ENCODE measurements at places on chromosomes 1 and 21.

- DNase-seq: no peak
These were observed 417.2 kb upstream of the KAZN start for GRCh38 chr1:14181191-14181795.

DNA sequence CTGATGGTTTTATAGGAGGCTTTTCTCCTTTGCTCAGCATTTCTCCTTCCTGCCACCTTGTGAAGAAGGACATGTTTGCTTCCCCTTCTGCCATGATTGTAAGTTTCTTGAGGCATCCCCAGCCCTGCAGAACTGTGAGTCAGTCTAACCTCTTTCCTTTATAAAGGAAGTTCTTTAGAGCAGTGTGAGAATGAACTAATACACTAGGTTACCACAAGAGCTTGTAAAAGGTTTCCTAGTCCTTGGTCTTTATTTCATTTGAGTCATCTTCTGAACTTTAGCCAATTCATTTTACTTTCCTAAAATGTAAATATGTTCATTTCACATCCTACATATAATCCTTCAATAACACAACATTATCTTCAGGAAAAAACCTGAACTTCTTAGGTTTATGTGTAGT, 365.3 kb downstream of the HHIPL2 start:
- DNase-seq: no peak

DNA sequence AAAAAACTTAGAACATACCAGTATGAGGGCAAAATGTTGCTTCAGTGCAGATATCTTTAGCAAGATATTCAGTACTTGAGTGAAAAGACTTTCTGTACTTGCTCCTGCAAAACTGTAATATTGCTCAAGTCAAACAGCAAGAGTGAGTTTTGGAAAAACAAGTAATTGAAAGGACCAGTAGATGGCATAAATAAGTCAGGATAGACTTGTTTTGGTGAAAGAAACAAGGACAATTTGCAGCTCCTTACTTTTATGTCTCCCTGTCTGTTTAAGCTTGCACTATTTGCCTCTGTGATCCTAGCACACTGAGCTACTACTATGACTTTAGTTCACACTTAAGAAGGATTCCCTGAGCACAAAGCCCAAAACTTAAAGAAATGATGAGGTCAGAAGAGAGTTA, 39.1 kb downstream of the IFI44 start:
- DNase-seq: peak; percentile 79

GRCh38 chr21:29130270-29130969, at the start of gene MAP3K7CL:
Gene MAP3K7CL (plus strand): TSS chr21:29130644. CDS start chr21:29133345, 2,701 bp downstream.
- DNase-seq: peak; percentile 100

- DNase-seq: no peak
These were observed 3.9 kb downstream of the SPEN start for GRCh38 chr1:15851210-15852035.

DNA sequence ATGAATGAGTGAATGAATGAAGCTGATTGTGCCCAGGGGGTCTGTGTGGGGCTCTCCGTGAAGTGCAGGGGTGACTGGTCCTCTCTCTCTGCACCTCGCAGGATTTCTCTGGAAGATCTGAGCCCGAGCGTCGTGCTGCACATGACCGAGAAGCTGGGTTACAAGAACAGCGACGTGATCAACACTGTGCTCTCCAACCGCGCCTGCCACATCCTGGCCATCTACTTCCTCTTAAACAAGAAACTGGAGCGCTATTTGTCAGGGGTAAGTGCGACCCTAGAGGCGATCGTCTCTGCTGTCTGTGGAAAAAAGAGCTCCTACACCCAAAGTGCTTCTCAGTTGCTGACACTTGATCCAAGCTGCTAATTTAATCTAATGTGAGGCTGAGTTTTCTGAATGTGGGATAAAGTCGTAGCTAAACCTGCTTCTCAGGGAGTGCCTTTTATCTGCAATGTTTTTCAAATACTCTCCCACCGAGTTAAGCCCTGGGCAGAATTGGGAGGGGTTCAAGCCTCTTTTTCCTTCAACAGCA, 101.7 kb downstream of the HUNK start:
- DNase-seq: no peak

- DNase-seq: no peak
These were observed 101.6 kb upstream of the BACE2 start for GRCh38 chr21:41066086-41066938.

GRCh38 chr21:24255591-24255990, 1351.7 kb downstream of the MRPL39 start:
- DNase-seq: no peak

GRCh38 chr21:38380481-38381137, 117.7 kb downstream of the ERG start:
- DNase-seq: no peak

- peak; percentile 89 for DNase-seq
These were observed 76.5 kb upstream of the MAP10 start for GRCh38 chr1:232728507-232729263.

DNA sequence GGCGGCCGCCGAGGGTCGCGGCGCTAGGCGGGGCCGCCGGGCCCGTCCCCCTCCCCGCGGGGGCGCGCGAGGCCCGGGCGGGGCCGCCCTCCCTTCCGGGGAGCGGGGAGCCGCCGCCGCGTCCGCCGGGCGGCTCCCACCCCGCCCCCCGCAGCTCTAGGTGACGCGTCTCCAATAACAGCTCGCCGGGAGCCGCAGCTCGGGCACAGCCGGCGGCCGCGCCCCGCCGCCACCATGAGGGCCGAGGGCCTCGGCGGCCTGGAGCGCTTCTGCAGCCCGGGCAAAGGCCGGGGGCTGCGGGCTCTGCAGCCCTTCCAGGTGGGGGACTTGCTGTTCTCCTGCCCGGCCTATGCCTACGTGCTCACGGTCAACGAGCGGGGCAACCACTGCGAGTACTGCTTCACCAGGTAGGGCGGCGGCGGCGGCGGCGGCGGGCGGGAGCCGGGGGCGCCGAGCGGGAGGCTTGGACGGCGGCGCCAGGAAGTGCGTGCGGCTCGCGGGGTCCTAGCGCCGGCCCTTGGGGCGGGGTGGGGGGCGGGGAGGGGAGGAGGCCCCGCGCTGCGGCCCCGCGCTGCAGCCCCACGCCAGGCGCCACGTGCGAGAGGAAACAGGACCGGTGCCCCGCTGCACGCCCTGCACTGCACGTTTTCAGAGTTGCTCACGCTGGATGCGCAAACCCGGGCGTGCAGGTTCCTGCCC, at the start of gene SMYD2:
Gene SMYD2 (plus strand): TSS at position 139 of the 699 bp plus-strand sequence. CDS start 96 bp downstream, at position 235.
- DNase-seq: peak; percentile 51

- DNase-seq: no peak
These were observed 120.5 kb upstream of the WNT4 start for GRCh38 chr1:22263359-22263758.

GRCh38 chr1:23367451-23367790, 2.2 kb downstream of the ZNF436 start:
- DNase-seq: no peak

DNA sequence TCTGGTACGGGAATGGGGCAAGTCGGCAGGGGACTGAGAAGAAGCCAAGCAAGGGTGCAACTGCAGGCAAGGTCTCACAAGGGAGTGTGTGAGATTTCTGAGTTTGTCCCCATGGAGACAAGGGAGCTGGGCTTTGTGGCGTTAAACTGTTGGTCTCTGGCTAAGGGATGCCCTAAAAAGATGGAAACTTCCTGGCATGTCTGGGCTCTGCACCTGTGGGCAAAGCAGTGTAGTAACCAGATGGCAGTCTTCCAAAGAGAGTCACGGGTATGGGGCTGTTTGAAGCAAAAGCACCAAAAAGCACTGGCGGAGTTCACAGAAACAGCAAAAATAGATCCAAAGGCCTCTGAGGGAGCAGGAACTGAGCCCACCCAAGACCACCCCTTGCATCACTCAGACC, 104.8 kb upstream of the SLC44A3 start:
- DNase-seq: no peak

- no peak for DNase-seq
These were observed 17.5 kb upstream of the PDIK1L start for GRCh38 chr1:26094076-26094669.

GRCh38 chr1:217495249-217495648, 135.6 kb downstream of the GPATCH2 start:
- no peak for DNase-seq

DNA sequence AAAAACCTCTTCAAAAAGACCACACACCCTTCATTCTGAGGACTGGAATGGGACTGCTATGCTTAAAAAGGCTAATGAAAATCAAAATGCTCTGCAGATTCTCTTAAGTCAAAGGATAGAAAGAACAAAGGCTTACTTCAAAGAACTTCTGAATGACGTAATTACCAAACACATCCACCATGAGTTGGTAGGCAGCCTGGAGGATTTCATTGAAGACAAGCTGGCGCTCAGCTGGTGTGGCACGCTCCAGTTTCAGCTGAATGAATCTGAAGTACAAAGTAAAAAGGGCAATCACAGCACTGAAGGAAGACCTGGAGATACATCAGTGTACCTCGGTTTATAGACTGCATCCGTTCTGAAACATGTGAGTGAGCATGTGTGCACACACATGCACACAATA, 43.5 kb upstream of the SDC3 start:
- no peak for DNase-seq

GRCh38 chr1:222331340-222331739, 216.6 kb downstream of the HHIPL2 start:
- DNase-seq: peak; percentile 40

DNA sequence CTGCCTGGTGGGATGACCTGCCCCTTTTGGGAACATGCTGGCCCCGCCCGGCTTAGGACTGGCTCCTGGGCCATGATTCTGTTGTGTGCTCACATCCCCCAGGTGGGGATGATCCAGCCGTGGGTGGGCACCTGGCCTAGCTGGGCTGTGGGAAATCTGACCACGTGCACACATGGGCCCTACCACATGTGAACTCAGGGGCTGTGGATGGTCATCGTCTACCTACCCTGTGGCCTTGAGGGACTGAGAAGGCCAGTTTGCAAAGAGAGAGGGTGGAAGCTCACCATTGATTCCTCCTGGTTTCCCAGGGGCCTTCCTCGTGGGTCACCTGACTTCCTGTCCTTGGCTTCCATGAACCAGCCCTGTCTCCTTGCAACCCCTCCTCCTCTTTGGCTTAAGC, 19.4 kb upstream of the PCP4 start:
- no peak for DNase-seq

GRCh38 chr1:227780101-227781044, 35.1 kb upstream of the PRSS38 start:
- DNase-seq: no peak

GRCh38 chr21:42833859-42834725, 45.2 kb downstream of the WDR4 start:
- no peak for DNase-seq

GRCh38 chr21:33327326-33327725, 2.6 kb downstream of the IFNAR1 start:
- DNase-seq: no peak

DNA sequence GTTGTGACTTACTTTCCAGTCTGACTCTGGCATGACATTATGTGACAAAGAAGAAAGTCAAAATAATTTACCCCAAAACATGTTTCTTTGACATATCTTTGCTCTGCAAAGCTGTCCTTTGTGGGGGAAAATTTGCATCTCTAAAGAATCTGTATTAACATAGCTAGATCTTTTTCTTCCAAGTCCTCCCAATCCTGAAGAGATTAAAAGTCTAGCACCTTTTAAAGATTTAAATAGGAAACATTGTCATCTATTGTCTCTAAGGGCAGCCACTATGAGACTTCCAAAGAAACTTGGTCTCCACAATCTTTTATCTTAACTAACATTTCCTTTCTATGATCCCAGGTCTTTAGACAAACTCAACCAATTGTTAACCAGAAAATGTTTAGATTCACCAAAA, 16.0 kb downstream of the LRRC3 start:
- DNase-seq: no peak

DNA sequence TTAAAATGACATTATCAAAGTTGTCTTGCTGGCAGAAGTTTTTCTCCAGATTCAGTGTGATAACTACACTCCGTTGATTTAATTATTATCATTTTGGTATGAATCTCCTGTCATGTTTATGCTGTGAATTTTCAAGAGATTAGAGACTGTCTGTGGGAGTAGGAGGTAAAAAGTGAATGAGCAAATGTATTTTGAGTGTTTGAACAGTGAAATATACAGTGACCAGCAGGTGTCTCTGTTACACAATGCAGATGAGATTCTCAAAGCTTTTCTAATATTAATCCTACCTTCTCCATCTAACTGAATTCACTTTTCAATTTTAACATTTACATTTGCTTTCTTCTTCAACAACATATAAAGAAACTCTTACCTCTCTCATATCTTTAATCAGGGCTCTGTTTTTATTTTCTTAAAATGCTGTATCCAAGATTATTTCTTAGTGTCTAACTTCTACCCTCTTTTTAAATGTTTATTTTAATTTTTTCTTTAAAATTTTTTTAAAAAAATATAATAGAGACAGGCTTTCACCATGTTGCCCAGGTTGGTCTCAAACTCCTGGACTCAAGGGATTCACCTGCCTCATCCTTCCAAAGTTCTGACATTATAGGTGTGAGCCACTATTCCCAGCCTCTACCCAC, 20.9 kb upstream of the HSPA13 start:
- peak; percentile 39 for DNase-seq

DNA sequence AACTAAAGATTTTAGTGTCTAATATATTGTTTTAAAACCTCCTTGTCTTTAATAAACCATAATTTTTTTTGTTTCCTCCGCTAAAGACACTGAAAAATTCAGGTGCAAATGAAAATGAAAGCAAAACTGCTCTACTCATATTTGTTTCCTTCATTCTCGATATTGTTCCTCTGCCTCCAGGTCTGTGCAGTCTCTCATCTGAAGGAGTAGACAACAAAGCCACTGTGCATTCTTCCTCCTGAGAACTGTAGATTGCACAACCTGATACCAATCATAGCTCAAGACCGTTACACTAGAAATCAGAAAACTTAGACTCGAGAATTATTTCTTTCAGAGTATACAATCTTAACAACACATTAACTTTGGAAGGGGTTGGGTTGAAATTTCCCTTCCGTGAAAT, 373.1 kb upstream of the CXADR start:
- DNase-seq: no peak

- no peak for DNase-seq
These were observed 5.7 kb upstream of the ELF3 start for GRCh38 chr1:202004711-202005110.

DNA sequence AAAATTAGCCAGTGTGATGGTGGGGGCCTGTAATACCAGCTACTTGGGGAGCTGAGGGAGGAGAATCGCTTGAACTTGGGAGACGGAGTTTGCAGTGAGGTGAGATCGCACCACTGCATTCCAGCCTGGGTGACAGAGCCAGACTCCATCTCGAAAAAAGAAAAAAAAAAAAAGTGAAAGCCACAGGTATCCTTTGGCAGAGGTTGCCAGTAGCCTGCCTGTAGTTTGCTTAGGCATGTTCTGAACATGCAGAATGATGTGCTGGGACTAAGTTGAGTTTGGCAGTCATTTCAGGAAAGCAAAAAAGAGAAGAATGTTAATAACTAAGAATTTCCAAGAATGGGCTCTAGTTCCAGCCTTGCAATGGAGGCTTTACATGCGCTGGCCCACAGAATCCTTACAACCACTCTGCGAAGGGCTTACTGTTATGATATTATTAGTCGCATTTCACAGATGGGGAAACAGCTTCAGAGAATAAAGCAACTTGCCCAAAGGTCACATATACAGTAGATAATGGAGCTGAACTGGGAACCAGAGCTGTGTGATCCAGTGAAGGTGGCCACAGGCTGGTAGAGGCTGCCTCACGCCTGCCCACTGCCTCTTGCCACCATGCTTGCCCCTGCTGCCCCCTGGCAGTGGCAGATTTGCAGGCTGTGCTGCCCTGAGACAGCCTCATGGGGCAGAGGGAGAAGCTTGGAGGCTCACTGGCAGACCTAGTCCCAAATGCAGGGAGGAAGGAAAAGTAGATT, 66.5 kb upstream of the LYST start:
- DNase-seq: no peak

Measured in AG10803 (cell line).